ENCODE measurements at places on chromosomes 13 and 19.

- no peak for DNase-seq
Observed at GRCh38 chr19:35399231-35399630, 28.4 kb downstream of the GPR42 start.

DNA sequence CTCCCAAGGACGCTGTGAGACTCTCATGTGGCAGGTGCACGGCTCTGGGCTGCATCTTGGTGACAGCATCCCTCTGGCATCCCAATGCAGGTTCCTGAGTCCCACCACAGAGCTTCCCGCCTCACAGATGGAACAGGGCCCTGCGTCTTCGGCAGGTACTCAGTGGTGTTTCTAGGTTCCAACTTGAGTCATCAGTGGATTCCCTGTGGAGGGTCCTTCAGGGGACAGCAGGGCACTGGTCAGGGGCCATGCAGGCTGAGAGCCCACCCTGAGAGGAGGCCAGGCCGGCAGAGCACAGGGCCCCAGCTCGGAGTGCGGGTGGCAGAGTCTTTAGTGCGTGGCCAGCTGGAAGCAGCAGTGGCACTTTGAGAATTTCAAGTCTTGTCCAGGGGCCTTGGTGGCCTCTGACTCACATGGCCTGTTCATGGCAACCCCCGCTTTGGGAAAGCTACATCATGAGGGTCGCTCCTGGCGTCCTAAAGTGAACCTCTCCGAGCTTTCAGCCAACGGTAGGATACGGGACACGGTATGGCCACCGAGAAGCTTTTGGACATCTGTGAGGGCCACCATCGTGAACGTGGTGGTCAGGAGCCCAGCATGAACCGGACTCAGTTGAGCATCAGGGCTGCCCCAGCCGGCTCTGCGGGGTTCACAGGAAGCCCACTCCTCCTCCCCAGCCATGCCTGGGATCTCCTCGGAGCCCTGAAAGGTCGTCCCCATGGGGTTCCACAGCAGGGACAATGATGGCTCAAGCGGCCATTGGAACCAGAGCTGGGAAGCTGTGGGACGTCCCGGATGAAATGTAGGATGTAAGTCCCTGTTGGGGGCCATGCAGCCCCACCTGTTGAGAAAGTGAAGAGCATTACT is 72.0 kb upstream of the MCF2L start:
- no peak for DNase-seq

DNA sequence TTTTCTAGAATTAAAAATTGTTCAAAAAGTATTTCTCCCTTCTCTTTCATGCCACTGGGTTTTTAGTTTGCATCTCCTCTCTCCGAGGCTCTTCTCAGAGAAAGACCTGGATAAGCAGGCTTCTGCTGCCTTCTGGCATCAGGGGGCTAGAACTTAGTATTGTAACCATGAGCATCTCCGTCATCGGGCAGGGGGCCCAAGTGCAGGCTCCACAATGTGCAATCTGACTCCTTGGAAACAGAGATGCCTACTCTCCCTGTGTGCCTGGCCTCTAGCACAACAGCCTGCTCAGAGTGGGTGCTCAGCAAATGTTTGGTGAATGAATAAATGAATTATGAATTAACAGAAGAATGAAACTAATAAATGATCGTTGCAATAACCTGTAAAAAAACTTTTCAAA is 45.6 kb upstream of the MTIF3 start:
- DNase-seq, result peak; percentile 1

GRCh38 chr19:687569-688166 is 7.6 kb downstream of the PRSS57 start:
- no peak for DNase-seq

DNA sequence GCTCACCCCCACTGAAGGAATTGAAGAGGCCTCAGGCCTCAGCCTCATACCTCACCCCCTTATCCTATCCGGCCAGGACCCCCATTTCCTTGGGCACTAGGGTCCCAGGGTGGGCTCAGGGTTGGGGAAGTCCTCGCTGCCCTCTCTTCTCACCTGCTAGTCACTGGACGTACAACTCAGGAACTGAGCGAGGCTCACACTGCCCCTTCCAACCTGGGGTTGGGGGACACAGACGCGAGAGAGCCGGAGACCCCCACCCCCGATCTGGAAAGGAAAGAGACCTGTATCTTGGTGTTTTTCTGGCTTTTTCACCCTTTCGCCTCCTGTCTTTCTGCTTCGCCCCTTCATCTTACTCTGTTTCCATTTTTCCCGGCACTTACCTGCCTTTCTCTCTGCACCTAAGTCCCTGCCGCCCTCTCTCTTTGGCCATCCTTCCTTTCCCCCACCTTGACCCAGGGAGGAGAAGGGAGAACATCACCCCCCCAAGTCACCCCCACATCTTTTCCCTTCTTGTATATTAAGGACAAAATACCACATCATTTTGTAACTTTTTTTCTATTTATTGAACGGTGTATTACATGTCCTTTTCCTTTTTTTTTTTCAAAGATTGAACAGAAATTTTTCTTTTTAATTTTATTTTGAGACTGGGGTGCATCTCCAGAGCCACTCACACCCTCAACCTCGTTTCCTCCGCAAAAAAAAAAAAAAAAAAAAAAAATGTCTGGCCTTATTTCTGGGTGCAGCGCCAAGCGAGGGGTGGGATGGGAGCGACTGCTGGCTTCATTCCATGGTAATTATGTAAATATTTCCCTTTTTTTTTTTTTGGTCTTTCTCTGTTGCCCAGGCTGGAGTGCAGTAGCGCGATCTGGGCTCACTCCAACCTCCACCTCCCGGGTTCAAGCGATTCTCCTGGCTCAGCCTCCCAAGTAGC is 36.6 kb downstream of the ZSWIM4 start:
- DNase-seq, result no peak

- no peak for DNase-seq
Observed at GRCh38 chr19:37999309-38000213, 92.6 kb downstream of the SIPA1L3 start.

- peak; percentile 24 for DNase-seq
Observed at GRCh38 chr13:99371956-99372355, 64.8 kb upstream of the GPR183 start.

GRCh38 chr19:48415395-48415794 is 21.9 kb downstream of the GRIN2D start:
- DNase-seq, result peak; percentile 17

DNA sequence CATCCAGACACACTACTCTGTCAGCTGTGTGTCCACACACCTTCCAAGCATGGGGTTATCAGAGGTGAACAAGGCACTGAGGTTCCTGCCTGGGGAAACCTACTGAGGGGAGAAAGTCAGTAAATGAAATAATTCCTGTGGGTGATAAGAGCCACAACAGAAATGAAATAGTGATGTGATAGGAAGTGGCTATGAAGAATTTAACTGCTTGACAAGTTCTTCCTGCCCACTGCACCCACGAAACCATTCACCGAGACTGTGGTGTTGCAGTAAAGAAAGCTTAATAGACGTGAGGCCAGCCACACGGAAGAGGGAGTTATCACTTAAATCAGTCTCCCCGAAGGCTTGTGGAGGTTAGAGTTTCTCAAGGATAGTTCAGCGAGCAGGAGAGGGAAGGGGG is 353.1 kb downstream of the UQCRFS1 start:
- no peak for DNase-seq

- peak; percentile 75 for DNase-seq
Observed at GRCh38 chr13:35978607-35979316, 152.4 kb downstream of the DCLK1 start.

- peak; percentile 67 for DNase-seq
Observed at GRCh38 chr13:98839856-98840769, 87.6 kb upstream of the SLC15A1 start.

DNA sequence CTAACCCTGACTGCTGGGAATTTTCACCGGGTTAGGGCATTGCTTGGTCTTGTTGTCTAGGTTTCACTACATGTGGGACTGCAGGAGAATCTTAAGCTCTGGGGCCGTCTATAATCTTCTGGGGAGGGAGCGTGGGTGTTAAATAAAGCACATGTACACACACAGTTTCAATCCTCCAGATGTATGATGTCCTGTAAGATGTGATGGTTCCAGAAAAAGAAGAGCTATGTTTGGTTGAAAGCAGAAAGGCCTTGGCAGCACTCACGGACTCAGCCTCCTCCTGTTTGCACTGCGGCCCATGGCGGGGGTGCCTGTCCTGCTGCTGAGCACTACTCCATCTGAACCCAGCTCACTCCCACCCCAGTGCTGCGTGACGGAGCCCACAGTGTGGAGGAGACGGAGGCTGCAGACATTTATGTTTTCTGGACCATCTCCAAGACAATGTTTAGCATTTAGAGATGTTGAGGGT is 343.5 kb downstream of the TEX29 start:
- no peak for DNase-seq

DNA sequence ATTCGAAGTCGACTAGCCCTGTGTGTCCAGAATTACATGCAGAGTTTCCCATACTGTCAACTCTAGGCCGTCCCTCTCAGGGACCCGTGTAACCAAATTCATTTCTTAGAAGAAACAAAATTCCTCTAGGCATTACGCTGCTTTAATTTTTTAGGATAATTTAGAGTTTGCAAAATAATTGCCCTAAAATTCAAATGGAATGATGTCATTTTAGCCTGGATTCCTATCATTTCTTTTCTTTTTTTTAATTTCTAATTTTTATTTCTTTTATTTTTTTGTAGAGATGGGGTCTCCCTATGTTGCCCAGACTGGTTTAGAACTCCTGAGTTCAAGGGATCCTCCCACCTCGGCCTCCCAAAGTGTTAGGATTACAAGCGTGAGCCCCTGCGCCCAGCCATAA is 1.3 kb upstream of the ATP4B start:
- DNase-seq, result no peak

GRCh38 chr13:35356572-35356971 is 119.9 kb downstream of the MAB21L1 start:
- DNase-seq, result no peak

All from midbrain (tissue), 1 donor.